Psoas muscle (tissue), 8 donors: ENCODE measurements at places on chromosomes 7 and 10. TPM values are rescaled to one million over a fixed set of nuclear protein-coding genes. Genes with fewer than 3 reads are reported as not detected.

GRCh38 chr10:78981257-78981969 is 87.4 kb upstream of the ZMIZ1 start:
- no peaks in the 10 kb centered on the region for H3K27me3 ChIP-seq
- no peak overlapping the region for H3K27ac ChIP-seq
- peaks cover 14% of the 10 kb centered on the region for H3K4me1 ChIP-seq
- H3K36me3 ChIP-seq, result no peaks in the 10 kb centered on the region
- no peak for DNase-seq
- no peak overlapping the region for H3K4me3 ChIP-seq

DNA sequence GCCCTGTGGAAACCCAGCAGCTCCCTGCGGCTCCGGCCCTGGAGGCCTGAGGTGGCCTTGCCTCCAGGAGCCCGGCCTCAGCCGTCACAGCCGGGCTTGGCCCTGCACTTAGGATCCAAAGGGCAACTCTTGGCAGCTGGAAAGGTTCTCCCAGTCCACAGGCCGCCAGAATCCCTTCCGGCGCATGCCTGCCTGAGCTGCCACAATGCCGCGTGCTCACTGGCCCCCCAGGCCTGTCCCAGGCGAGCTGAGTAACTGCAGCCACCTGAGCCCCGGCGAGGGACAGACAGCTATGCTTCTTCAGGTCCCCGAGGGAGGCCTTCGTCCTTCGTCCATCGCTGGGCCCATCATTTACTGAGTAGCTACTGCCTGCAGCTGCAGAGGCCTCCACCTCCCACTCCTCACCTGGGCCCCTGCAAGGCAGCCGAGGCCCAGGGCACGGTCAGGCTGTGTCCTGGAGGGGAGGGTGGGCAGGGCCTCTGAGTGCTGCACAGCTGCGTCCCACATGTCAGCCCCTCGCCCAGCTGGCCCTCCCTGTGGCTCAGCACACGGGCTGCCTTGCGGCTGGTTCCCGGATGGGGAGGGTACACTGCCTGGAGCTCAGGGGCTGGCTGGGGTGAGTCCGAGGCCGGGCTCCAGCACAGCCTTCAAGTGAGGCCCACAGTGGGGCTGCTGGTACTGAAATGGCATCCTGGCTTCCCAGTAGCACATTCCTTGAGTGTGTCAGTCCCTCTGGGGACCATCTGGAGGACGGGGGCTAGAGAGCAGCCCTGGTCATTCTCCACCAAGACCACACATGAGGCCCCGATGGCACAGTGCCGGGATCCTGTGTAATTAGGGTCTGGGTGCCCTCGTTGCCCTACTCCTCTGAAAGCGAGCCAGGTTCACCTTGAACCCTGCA is 172.5 kb downstream of the ELFN1 start:
- H3K4me1 ChIP-seq, result no peaks in the 10 kb centered on the region
- H3K27me3 ChIP-seq, result no peaks in the 10 kb centered on the region
- no peak overlapping the region for H3K27ac ChIP-seq
- H3K36me3 ChIP-seq, result no peaks in the 10 kb centered on the region
- DNase-seq, result peak; percentile 72

DNA sequence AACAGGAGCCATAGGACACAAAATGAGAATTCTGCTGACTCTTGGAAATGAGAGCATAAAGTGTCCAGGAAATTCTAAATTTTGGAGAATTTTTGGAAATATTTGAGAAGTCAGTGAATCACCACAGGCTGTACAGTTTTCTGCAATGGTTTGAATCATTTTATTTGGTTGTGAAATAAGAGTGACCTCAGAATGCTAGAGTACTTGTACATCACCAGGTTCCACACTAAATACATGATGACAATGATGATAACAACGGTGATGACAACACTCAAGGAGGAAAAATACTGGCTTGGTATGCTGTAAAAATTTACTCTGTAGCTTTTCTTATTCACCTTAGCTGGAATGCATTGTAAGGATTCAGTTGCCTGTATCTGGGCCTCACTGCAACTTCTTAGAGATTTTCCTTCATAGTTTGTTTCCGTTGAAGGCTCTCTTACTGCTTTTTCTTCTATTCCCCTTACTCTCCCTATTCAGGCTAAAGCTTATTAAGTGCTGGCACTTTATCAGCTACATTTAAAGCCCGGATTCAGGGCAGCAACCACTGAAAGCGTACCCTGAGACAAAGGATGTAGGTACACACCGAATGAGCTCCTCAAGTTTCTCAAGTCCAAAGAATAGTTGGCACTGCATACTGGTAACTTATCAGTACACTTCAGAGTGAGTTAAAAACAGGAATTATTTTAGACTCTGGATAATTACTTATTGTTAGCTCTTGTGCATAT is 30.2 kb upstream of the NME8 start:
- H3K4me3 ChIP-seq, result no peak overlapping the region
- H3K27ac ChIP-seq, result no peak overlapping the region
- H3K27me3 ChIP-seq, result no peaks in the 10 kb centered on the region

DNA sequence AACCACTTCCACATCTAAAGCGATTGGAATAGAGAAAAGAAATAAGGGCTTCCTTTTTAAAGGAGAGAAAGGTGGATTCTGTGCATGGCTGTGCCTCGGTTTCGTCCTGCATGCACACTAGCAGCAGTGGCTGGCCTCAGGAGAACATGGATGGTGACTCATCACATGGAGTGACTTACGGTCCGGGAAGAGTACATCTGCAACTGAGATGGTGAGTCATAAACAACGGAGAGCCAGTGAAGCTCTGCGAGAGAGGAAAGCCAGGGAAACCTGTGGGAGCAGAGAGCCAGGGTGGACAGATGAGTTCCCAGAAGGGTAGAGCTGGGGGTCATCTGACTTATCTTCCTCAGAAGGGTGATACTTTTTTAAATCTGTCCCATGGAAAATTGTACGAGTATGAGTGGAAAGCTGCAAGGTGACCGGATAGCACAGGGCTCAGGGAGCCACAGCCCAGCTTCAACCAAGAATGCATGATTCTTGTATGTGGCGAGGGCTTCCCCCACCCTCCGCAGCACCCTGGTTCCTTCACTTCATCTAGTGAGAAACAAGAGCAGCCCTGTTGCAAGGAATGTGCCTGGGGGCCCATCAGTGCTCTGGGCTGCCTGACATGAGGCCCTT is 259.1 kb downstream of the KLF6 start:
- peak overlapping the region; percentile 59 for H3K27ac ChIP-seq
- H3K4me3 ChIP-seq, result no peak overlapping the region
- H3K27me3 ChIP-seq, result no peaks in the 10 kb centered on the region
- H3K4me1 ChIP-seq, result peaks cover 17% of the 10 kb centered on the region

DNA sequence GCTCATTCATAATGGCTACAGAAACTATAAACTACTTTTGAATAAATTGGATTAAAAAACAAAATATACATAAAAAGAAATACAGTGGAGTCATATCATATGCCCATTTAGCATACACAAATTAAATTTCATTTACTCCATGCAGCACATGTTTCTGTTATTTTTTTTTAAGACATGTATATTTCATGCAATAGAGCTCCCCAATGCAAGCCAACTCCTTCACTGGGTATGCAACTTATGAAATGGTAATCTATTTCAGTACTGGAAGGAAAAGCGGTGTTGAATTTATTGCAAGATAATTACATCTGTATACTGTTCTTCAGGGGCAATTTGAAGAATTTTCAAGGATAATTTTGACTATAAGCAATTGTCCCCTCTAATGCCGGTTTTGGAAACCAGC is 49.9 kb downstream of the NEUROD6 start:
- no peak for DNase-seq
- H3K36me3 ChIP-seq, result no peaks in the 10 kb centered on the region
- no peak overlapping the region for H3K27ac ChIP-seq
- H3K4me3 ChIP-seq, result no peak overlapping the region
- H3K4me1 ChIP-seq, result no peaks in the 10 kb centered on the region
- H3K27me3 ChIP-seq, result no peaks in the 10 kb centered on the region

- H3K4me1 ChIP-seq, result peaks cover 14% of the 10 kb centered on the region
- DNase-seq, result no peak
- no peaks in the 10 kb centered on the region for H3K36me3 ChIP-seq
- H3K27ac ChIP-seq, result no peak overlapping the region
Measured at GRCh38 chr10:110857265-110858171, 14.2 kb upstream of the PDCD4 start.

LRRC18 gene
- not detected for polyA plus RNA-seq

DNA sequence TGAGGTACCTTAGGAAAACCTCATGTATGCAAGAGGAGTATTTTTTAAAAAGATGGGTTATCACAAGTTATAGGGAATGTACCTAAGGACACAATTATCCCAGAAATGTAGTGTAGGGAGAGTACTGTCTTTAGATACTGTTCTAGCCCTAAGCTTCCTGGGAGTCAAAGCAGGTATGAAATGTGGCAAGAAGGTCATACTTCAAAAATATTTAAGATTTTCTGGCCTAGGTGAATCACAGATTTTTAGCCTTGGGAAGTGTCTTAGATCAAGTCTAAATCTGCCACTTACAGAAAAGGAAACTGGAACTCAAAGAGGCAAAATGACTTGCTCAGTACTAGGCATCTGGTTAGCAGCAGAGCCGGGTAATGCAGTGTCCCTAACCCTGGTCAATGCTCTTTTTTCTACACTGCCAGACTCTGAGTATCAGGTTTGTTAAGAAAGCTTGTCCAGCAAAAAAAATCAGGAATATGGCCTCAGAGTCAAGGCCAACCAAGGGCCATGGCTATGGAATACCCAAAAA is 13.9 kb downstream of the PIK3AP1 start:
- no peaks in the 10 kb centered on the region for H3K4me1 ChIP-seq
- DNase-seq, result no peak
- H3K4me3 ChIP-seq, result no peak overlapping the region
- no peaks in the 10 kb centered on the region for H3K36me3 ChIP-seq
- no peaks in the 10 kb centered on the region for H3K27me3 ChIP-seq

GRCh38 chr7:34463830-34464229 is 194.2 kb upstream of the NPSR1 start:
- no peak for DNase-seq
- H3K4me3 ChIP-seq, result no peak overlapping the region
- H3K27ac ChIP-seq, result no peak overlapping the region

DNA sequence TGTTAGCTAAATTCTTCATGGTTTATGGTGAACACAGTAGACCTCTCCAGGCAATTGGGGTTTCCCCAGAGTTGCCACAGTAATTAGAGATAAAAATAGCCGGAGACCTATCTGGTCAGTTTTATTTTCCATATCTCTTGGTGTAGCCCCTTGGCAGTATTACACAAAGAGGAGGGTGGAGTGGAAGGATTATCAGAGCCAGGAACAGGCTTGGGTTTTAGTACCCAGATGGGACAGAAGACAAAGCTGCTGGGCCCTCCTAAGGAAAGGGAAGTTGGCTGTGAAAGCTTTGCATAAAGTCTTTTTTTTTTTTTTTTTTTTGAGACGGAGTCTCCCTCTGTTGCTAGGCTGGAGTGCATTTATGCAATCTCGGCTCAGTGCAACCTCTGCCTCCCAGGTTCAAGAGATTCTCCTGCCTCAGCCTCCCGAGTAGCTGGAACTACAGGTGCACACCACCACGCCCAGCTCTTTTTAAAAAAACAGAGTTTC is 9.7 kb downstream of the ZSCAN21 start:
- H3K36me3 ChIP-seq, result peaks cover 76% of the 10 kb centered on the region
- H3K27me3 ChIP-seq, result no peaks in the 10 kb centered on the region
- no peak overlapping the region for H3K27ac ChIP-seq
- H3K4me1 ChIP-seq, result no peaks in the 10 kb centered on the region

DNA sequence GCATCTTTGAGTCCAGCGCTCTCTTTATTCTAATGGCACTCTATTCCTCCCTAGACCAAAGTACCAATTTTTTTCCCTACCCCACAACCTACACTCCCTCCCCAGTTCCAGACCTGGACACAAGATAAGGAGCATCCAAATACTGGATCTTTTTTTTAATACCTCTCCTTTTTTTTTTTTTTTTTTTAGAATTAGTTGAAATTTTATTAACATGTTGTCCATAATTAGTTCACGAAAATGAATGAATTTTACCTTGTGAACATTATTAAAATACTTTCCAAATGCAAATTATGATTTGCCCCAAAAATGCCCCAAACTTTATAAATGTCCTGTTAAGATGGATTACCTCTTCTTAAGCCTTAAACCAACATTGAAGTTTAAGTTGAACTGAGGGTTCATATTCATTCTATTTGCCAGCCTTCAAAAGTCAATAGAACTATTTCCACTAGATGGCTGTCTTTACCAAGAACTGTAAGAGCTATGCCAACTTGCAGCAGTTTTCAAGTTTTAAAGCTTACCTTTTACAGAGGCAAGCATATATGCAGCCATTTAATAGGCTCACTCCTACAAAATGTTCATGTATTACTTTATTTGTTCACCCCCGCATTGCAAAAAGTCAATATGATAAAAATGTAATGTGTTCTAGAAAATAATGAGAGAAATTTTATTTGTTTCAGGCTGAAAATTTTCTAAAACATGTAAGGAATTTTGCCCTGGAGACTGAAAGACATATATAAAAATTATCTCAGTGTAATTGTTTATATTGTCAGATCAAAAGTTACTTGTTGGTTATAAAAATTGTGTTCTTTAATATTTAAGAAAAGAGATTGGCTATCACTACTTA is 39.7 kb upstream of the TNKS2 start:
- H3K27ac ChIP-seq, result no peak overlapping the region
- H3K36me3 ChIP-seq, result no peaks in the 10 kb centered on the region
- no peaks in the 10 kb centered on the region for H3K4me1 ChIP-seq
- no peak for DNase-seq
- no peaks in the 10 kb centered on the region for H3K27me3 ChIP-seq
- H3K4me3 ChIP-seq, result no peak overlapping the region

GRCh38 chr7:149796287-149796860 is 23.0 kb upstream of the ZNF467 start:
- H3K4me3 ChIP-seq, result no peak overlapping the region
- no peak for DNase-seq
- H3K4me1 ChIP-seq, result no peaks in the 10 kb centered on the region
- H3K36me3 ChIP-seq, result no peaks in the 10 kb centered on the region
- H3K27ac ChIP-seq, result no peak overlapping the region

GRCh38 chr7:155453296-155454182 is 4.4 kb upstream of the EN2 start:
- no peaks in the 10 kb centered on the region for H3K36me3 ChIP-seq
- no peak for DNase-seq
- H3K4me3 ChIP-seq, result peak overlapping the region; percentile 36
- H3K27me3 ChIP-seq, result peaks cover 96% of the 10 kb centered on the region
- H3K27ac ChIP-seq, result no peak overlapping the region
- H3K4me1 ChIP-seq, result peaks cover 19% of the 10 kb centered on the region
